T-cell (primary cell): ENCODE measurements at places on chromosomes 2 and 18. TPM values are rescaled to one million over a fixed set of nuclear protein-coding genes. Genes with fewer than 3 reads are reported as not detected.

Gene IL1F10
- not detected for total RNA-seq

DNA sequence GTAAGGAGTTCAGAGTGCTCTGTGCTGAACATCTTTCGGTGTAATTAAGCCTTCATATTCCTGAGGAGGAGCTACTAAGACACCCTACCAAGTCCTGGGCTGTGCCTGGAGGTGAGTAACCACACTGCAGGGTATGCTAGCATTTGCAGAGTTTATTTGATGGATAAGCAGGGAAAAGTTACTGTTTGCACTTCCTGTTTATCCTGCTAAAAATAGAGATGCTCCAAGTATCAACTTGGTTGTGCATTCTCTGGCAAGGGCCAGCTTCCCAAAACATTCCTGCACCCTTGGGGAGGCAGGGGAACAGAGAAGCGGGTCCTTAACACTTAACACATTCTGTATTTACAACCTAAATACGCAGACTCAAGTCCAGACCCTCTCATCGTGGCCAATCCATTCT lies 49.8 kb downstream of the PARD6G start:
- no peaks in the 10 kb centered on the region for H3K36me3 ChIP-seq
- peaks cover 5% of the 10 kb centered on the region for H3K4me1 ChIP-seq
- no peak overlapping the region for H3K4me3 ChIP-seq
- no peak for DNase-seq
- peaks cover 2% of the 10 kb centered on the region for H3K27me3 ChIP-seq

GRCh38 chr2:42906557-42907411 lies 114.4 kb upstream of the HAAO start:
- H3K4me1 ChIP-seq, result no peaks in the 10 kb centered on the region
- H3K27ac ChIP-seq, result no peak overlapping the region
- no peak for DNase-seq
- H3K27me3 ChIP-seq, result no peaks in the 10 kb centered on the region
- no peaks in the 10 kb centered on the region for H3K36me3 ChIP-seq

- H3K4me3 ChIP-seq, result no peak overlapping the region
- no peak overlapping the region for H3K27ac ChIP-seq
- H3K36me3 ChIP-seq, result no peaks in the 10 kb centered on the region
- H3K27me3 ChIP-seq, result peaks cover 12% of the 10 kb centered on the region
Measured at GRCh38 chr2:26740890-26741302, 23.2 kb upstream of the SLC35F6 start.

Gene IRS1
- 6.7 TPM for total RNA-seq

DNA sequence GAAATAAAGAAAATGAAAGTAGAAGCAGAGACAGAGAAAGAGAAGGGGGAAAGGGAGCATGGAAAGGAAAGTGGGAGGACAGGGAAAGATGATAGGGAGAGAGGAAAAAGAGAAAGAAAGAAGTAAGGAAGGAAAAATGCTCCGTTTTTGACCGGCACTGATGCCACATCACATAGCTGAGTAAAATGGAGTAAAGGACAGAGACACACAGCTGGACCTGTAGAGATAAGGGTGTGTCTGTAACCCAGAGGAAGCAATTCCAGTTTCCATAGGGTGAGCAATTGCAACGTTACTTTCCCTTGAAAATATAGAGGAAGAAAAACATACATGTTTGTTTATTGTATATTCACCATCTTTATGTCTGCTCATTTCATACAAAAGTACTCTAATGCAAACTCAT lies 1866.9 kb upstream of the PIK3C3 start:
- no peak overlapping the region for H3K4me3 ChIP-seq
- H3K36me3 ChIP-seq, result no peaks in the 10 kb centered on the region
- H3K27ac ChIP-seq, result no peak overlapping the region
- no peaks in the 10 kb centered on the region for H3K27me3 ChIP-seq
- no peaks in the 10 kb centered on the region for H3K4me1 ChIP-seq
- no peak for DNase-seq

Gene MEIS1
- 3.4 TPM for total RNA-seq
